ENCODE measurements at places on chromosomes 4 and X.

GRCh38 chrX:71994601-71995000 lies 84.0 kb downstream of the NHSL2 start:
- no peak for DNase-seq

GRCh38 chr4:118921786-118922185 lies 33.1 kb downstream of the SYNPO2 start:
- no peak for DNase-seq

DNA sequence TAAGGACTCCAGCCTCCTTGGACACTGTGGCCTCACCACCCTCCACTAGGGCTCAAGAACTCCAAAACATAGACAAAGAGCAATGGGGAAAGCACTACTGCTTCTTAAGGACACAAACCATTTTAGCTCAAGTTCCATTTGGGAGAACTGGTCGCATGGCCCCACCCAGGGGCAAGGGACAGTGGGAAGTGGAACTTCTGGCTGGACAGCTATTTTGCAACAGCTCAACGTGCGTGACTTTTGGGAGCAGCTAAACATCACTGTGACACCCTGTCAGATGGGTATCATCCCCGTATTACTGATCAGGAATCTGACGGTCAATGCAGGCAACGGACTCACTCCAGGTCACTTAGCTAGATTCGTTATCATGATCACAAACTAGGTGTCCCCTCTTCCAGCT lies 9.0 kb upstream of the GLOD5 start:
- DNase-seq = no peak

- no peak for DNase-seq
These were observed 147.7 kb upstream of the GYPA start for GRCh38 chr4:144288011-144288903.

DNA sequence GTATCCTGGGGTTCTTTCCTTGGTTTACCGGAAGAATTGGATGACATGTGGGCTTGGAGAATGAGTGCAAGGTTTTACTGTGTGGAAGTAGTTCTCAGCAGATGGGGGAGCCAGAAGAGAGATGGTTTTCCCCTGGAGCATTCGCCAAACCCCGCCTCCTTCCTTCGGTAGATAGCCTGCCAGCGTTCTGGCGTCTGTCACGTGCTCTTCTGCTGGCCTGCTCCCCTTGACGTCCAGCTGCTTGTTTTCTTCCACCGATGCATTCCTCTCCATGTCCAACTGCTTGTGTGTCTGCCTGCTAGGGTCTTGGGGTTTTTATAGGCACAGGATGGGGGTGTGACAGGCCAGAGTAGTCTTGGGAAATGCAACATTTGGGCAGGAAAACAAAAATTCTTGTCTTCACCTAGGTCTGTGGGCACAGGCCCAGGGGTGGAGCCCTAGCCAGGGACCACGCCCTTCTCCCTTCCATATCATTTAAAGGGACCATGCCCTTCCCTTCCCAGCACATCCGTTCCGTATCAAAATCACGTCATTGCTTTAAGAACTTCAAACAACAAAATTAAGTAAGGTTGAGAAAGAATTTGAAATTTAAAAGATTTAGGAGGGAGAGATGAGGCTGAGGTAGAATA lies 538.7 kb upstream of the SMIM31 start:
- DNase-seq = no peak

GRCh38 chrX:40240844-40241243 lies 143.1 kb upstream of the BCOR start:
- DNase-seq = no peak

- DNase-seq = no peak
These were observed 6.1 kb downstream of the TACC3 start for GRCh38 chr4:1727117-1728031.

GRCh38 chr4:133081246-133081645 lies 67.8 kb upstream of the PCDH10 start:
- DNase-seq = no peak

DNA sequence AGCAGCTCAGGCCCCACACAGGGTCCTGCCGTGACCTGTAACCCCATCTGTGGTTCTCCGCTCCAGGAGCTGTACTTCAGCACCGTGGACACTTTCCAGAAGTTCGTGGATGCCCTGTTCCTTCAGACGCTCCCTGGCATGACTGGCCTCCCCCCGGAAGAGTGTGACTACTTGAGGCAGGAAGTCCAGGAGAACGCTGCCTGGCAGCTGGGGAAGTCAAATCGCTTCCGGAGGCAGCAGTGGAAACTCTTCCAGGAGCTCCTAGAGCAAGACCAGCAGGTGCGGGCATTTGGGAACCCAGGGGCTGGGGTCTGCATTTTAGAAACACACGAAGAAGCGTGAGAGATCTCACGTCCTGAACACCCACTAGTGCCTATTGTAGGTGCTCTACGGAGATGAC lies 72.5 kb downstream of the EVC start:
- no peak for DNase-seq

Data from stimulated activated CD4-positive, alpha-beta T cell treated with anti-CD3 and anti-CD28 coated beads, Interleukin-4, amount 100 ng/mL, for 1 hour (primary cell).